ENCODE measurements at places on chromosomes 7 and 10.

DNA sequence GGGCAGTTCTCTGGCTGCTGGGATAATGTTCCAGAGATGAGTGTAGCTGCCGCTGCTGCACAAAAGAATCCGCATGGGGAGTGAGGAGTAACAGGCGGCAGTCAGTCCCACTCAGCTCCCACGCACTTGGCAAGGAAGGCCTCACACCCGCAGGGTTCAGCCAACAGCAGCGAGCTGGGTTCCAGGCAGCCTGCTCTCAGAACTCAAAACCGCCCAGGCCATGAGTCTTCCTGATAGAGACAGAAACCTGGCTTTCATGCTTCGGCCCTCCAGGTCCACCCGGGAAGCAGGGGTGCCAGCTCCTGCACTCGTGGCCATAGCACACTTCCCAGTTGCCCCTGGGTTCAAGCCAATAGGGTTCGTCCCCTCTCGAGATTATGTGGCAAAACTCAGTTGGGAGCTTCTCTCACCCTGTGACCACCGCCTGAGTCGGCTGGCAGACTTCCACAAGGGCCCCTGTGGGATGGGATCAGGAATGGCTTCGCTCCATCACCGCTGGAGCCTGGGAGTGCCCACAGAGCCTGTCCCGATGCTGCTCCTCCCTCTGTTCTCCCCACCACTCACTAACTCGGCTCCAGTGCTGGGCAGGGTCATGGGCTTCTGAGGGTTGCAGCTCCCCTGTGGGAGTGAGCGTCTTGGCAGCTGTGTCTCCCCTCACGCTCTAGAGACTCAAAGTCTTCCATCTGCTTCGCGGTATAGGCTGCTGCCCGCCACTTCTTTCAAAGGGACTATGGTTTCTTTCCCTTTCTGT, 20.6 kb downstream of the CLRN3 start:
- no peak for DNase-seq

GRCh38 chr10:88810196-88810961, 7.8 kb downstream of the LIPM start:
- DNase-seq = no peak

- DNase-seq = no peak
Observed at GRCh38 chr10:11869219-11869618, 46.1 kb downstream of the PROSER2 start.

- DNase-seq = no peak
Observed at GRCh38 chr10:95532536-95532935, 28.6 kb downstream of the SORBS1 start.

DNA sequence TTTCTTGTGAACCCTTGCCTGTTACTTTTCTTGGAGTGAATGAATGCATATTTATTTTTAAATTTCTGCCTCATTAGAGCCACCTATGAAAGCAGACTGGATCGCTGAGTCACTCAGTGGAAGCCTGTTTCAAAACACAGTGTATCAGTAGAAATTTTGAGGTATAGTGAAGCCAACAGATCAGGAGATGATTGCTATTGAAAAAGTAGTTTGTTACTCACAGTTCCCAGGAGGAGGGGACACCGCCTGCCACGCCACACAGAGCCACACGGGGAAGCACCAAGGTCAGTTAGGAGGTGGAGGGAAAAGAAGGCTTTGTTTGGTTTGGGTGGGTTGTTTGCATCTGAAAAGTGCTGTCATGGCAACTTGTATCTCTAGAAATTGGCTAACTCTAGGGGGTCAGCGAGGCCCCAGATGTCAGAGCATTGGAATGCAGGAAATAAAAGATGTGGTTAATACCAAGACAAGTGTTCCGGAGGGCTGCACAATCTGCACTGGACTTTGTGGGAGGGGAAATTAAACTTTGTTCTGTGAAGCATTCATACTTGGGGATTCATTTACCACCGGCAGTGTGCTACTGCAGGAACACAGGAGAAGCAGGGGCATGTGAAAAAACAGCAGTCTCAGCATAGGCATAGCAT, 106.4 kb upstream of the SDK1 start:
- DNase-seq = no peak

GRCh38 chr7:760006-760405, 32.9 kb upstream of the PRKAR1B start:
- no peak for DNase-seq

DNA sequence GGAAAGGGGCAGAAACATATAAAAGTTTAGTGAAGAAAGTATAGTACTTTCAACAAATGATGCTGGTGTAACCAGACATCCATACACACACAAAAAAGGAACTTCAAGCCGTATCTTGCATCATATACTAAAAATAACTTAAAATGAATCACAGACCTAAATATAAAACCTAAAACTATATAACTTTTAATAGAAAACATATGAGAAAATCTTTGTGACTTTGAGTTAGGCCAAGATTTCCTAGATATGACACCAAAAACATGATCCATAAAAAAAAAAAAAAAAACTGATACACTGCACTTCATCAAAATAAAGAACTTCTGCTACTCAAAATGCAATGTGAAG, 40.9 kb downstream of the NUDCD3 start:
- no peak for DNase-seq

DNA sequence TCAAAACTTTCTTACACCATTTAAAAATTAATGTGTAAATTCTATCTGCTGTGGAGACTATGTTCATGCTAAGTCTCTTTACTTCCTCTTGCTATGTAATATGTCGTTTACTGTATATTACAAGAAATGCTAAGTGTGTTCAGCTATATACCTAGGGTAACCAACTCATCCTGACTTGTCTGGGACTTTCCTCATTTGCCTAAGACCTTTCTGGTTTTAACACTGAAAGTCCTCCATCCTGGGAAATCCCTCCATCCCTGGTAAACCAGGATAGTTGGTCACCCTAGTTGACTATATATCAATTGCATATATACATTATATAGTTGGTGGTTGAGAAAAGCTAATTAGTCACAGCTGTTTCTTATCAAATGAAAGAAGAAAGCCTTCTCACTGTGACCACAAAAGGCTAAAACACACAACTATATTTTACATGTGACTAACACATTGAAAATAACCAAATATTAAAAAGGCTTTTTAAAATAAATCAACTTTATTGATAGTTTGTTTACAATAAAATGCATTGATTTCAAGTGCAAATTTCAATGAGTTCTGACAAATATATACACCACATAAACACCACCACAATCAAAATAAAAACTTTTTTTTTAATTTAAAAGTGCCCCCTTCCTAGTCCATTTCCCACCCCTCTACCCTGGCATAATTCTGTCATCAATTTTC, 167.7 kb upstream of the INHBA start:
- no peak for DNase-seq

DNA sequence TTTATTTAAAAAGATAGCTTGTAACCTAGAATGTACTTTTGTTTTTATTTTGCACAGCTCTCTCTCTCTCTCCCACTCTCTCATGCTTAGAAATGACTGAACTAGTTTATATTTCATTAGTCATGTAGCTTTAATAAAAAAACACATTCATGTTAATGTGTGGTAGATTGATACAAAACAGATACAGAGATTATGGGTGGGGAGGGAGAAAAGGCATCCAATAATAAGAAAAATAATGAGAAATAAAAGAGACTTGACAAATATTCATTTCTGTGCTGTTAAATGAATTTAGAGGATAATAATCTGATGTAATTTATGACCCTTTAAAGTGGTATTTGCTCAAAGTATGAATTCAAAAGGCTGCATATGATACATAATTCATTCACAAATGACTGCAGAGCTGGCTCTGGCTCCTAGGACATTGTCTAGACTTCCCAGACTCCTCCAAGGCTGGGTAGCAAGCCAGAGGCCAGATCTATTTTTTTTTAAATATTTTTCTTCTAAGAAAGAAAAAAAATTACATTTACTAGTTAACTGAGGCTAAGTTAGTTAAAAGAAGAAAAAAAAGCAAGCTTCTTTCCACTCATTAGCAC, 105.7 kb upstream of the DNAJB12 start:
- DNase-seq = no peak

DNA sequence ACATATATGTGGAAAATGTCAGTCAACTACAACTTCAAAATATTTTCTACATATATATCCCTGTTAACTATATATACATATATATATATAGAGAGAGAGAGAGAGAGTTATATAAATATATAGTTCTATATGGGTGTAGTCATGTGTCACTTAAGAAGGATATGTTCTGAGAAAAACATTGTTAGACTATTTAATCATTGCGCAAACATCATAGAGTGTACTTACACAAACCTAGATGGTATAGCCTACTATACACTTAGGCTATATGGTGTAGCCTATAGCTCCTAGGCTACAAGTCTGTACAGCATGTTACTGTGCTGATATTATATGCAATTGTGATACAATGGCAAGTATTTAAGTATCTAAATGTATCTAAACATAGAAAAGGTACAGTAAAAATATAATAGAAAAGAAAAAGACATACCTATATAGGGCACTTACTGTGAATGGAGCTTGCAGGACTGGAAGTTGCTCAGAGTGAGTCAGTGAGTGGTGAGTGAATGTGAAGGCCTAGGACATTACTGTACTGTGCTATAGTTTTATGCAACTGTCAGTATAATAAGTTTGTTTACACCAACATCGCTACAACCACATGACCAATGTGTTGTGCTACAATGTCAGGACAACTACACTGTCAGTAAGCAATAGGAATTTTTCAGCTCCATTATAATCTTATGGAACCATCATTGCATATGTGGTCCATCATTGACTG, 18.0 kb upstream of the FGL2 start:
- no peak for DNase-seq

DNA sequence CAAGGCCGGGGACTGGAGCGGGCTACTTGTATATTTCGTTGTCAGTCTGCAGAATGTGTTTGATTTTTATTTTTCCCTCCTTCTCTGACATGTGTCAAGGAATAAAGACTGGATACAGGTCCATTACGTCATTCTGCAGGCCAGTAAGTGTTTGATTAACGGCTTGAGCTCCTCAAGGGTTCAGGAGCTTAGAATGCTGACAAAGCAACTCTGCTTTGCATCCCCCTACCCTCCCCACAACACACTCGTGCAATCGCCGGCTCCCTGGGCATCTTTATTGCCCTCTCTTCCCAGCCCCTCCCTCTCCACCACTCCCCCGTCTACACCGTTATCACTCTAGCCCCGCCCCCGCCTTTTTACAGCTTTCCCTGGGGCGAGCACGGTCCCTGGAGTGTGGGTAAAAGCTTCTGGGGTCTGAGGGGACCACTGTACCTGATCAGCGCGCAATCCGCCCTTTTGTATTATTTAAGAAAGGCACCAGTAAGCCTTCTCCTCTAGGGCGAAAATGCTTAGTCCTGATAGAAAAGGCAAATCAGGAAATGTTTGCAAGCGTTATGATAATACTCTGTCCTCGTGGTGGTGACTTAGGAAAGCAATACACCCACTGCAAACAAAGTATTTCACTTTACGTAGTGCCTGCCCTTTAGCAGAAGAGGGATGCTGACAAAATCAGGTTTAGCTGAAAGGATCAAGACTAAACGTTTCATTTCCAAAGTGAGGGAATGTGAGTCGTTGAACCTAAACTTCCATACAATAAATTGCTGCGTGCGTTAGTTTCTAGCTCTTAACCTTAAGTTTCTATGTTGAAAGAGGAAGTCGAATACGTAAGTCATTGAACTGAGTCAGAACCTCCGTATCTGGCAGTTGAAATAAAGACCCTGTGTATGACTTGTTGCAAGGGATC, 1.4 kb upstream of the CREB5 start:
- DNase-seq = peak; percentile 43

- DNase-seq = no peak
Observed at GRCh38 chr7:107721286-107721685, 22.7 kb upstream of the CBLL1 start.

GRCh38 chr7:46091071-46091470, 170.0 kb upstream of the IGFBP3 start:
- DNase-seq = no peak

GRCh38 chr10:34504534-34504933, 310.6 kb downstream of the PARD3 start:
- no peak for DNase-seq

DNA sequence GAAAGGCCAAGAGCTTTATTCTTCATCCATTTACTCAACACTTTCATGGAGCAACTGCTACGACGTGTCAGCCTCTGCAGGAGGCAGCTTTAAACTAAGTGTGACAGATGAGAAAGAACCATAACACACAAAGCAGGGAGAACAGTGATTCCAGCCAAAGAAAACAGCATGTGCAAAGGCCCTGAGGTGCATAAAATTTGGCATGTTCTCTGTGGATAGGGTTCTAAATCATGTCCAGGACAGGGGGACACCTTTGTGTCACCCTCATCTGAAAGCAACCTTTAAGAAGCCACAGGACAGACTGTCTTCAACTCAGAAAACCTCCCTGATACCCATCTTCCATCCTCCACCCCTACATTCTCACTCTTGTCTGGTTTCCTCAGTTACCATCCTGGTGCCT, 116.6 kb downstream of the KCNMA1 start:
- no peak for DNase-seq

GRCh38 chr7:129914536-129915272, 38.1 kb downstream of the UBE2H start:
- no peak for DNase-seq

DNA sequence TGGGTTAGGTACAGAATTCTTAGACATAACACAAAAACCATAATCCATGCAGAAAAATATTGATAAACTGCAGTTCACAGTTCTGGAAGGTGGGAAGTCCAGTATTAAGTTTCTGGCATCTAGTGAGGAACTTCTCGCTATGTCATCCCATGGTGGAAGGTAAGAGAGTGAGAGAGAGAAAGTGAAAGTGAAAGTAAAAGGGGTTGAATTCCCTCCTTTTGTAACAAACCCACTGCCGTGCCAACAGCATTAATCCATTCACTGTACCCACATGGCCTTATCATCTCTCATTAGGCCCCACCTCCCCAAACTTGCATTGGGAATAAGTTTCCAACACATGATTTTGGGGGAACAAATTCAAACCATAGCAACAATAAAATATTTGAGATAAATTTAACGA, 17.1 kb downstream of the ZNF485 start:
- DNase-seq = no peak

- DNase-seq = no peak
Observed at GRCh38 chr10:123966896-123967231, 75.3 kb upstream of the CPXM2 start.

DNA sequence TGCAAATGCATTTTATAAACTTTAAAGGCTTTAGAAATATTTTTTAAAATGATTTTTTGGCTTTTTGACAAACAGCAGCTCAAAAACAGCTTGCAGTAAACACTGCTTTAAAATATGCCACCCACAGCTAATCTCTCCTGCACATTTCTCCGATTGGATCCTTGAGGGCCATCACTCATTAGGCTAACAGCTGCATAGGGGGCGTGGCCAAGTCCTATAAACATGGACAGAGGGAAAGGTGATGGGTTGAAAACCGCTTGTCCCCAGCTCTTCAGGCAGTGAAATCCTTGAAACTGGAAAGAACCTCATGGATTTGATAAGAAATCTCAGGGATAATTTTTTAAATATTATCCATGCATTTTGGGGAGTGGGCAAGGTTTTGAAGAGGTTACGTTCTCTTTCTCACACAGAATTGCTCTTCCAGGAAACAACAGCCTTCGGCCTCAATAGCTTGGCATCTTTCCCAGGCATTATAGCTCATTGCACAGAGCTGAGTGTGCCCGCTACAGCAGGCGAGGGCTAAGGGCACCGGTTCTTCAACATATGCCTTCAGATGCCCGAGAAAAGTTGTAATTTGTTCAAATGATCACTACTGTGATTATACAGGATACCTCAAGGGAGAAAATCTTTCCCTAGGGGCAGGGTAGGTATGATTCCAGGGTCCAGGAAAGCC, 1.7 kb downstream of the PLEKHS1 start:
- DNase-seq = no peak

Measured in mesothelial cell of epicardium (in vitro differentiated cells).